ENCODE measurements at places on chromosomes 6 and 20. TPM values are rescaled to one million over a fixed set of nuclear protein-coding genes. Genes with fewer than 3 reads are reported as not detected.

LRRC73 gene
- total RNA-seq: 0.19 TPM

PAX1 gene
- total RNA-seq: not detected

PRR18 gene
- not detected for total RNA-seq

PDCD2 gene
- total RNA-seq: 64.5 TPM

ZFP57 gene
- not detected for total RNA-seq

JPH2 gene
- 0.96 TPM for total RNA-seq

COL21A1 gene
- 0.38 TPM for total RNA-seq

FABP7 gene
- total RNA-seq: not detected

ANKEF1 gene
- 0.96 TPM for total RNA-seq

C20orf141 gene
- total RNA-seq: not detected

RNF182 gene
- 9.0 TPM for total RNA-seq

GUCA1A gene
- total RNA-seq: not detected

All from regular cardiac myocyte (primary cell).